ENCODE measurements at places on chromosomes 3 and 15.

DNA sequence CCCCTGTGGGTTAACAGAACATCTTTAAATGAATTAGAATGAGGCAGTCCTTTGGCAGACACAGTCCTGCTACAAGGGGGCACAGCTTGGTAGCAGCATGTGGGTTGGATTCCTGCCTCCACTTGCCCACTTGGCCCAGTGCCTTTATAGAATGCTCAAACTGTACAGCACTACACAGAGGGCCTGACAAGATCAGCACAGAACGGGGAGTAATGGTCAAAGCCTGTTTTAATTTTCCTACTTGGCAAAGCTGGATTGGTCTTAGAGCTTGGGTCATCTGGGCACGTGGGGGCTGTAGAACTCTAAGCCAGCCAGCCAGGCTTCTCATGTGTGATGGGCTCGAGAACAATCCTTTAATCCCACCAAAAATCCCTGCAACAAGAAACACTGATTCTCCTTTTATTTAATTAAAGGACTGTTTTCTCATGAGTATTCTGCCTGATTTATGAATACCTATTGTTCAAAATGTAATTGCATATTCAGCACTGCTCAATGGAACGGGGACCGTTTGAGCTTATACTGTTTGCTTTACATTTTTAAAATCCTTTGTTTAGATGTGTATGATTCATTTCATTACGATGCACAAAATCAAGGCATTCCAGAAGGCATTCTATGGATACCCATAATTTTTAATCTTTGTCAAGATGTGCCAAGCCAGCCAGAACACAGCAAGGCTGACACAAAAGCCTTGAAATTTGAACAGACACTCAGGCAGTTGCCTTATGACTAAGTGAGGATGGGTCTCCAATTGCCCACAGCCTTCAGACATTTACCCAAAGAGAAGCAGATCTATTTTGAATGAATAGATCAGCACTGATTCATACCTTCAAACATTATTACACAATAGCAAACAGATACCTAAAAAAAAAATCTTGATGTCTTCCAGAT is 249.3 kb upstream of the TGFBR2 start:
- no peak for DNase-seq

DNA sequence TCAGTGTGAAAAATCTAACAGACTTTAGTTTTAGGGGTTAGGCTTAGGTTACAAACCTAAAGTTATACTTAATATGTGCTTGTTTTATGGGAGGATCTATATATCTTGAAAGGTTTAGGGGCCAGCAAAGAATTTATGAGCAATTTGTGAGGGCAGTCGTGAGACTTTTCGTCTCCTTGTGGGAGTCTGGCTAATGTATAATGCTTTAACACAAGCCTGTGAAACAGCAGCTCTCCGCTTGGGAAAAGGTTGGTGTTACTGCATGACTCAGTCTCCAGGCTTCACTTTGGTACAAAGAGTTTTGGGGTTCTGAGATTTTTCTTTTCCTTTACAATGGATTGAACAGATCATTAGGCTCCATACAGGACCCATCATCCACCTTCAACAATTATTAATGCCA is 79.0 kb upstream of the MFGE8 start:
- DNase-seq = no peak

GRCh38 chr3:182327196-182327681 is 466.1 kb upstream of the ATP11B start:
- no peak for DNase-seq

- no peak for DNase-seq
Observed at GRCh38 chr3:193987186-193987585, 148.8 kb upstream of the HES1 start.
